GDM1 (cell line): ENCODE measurements at places on chromosomes 7 and 10.

DNA sequence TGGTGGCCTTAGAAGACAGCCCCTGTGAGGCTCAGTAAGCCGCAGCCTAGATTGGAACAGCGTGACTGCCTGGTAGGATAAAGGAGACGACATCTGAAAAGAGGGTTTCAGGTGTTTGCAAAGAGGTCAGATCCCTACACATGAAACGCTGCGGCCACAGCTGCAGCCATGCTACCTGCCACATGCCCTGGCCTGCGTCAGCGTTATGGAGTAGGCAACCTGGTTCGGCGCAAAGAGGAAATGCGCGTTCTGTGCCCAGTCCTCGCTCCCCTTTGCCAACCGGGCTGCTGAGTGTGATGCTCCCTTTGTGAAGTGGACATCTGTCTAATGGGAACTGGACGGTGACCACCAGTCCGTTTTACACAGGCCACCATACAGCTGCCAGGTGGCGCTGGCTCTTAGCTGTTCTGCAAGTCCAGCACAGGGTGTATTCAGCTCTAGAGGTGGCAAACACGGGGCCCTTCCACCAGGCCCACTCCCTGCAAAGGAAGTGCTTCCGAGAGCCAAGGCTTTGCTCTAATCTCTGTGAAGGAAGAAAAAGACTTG is 160.3 kb downstream of the CELF2 start:
- no peak for DNase-seq

GRCh38 chr10:118668228-118668952 is 72.9 kb upstream of the PRLHR start:
- DNase-seq = no peak

GRCh38 chr7:33444511-33444910 is 315.1 kb downstream of the BBS9 start:
- DNase-seq = no peak

GRCh38 chr10:3978174-3978573 is 193.2 kb upstream of the KLF6 start:
- no peak for DNase-seq

- DNase-seq = no peak
These were observed 5.7 kb downstream of the PRKAG2 start for GRCh38 chr7:151871189-151871735.
